ENCODE measurements at places on chromosomes 13 and 19. TPM values are rescaled to one million over a fixed set of nuclear protein-coding genes. Genes with fewer than 3 reads are reported as not detected.
A peak's percentile ranks its signal among the peaks of the same experiment; 100 is the strongest.

Gene CCL25
- total RNA-seq, result 158 TPM

Gene ZNF441
- total RNA-seq, result 13.7 TPM

Gene SUGP2
- total RNA-seq, result 32.9 TPM

DNA sequence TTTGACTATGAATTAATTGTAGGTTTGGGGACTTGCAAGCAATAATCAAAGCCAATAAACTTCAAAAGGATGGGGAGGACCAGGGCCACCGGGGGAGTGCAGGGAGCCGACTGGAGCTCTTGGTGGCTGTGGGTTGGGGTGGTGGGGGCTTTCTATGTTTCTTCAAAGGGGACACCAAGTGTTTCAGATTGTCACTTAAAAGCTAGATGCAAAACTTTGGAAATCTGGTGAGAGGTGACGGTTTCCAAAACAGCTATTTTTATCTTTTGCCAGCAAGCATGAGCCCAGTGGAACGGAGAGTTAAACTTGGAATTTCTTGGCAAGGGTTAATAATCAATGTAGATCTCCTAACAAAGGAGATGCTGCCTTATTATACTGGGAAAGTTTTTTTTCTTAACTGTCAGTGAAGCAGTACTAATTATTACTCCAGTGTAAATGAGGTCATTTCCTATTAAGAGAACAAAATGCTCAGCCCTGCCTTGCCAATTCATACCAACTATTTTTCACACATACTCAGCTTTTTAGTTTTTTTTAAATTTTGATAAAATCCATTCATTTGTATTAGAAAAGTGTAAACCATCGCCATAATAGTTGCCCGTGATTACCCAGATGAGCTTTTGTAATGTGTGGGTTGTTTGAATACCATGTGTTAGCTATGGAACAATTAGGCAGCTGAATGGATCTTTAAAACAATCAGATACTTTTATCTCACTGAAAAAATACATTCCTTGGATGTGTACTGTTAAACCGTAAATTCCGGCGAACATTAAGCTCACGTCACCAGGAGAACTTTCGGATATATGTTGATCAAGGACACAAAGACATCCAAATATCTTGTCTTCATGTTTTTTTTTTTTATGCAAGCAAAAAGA is 95.9 kb upstream of the ZNF536 start:
- H3K27ac ChIP-seq, result no peak overlapping the region
- H3K4me3 ChIP-seq, result no peak overlapping the region
- H3K36me3 ChIP-seq, result no peaks in the 10 kb centered on the region
- H3K27me3 ChIP-seq, result no peaks in the 10 kb centered on the region
- no peaks in the 10 kb centered on the region for H3K4me1 ChIP-seq
- DNase-seq, result no peak

GRCh38 chr13:33956346-33956745 is 138.4 kb downstream of the RFC3 start:
- H3K27me3 ChIP-seq, result no peaks in the 10 kb centered on the region
- no peaks in the 10 kb centered on the region for H3K36me3 ChIP-seq
- no peak for DNase-seq
- no peaks in the 10 kb centered on the region for H3K4me1 ChIP-seq
- H3K27ac ChIP-seq, result no peak overlapping the region
- H3K4me3 ChIP-seq, result no peak overlapping the region

- no peaks in the 10 kb centered on the region for H3K4me1 ChIP-seq
- peak; percentile 49 for DNase-seq
- no peaks in the 10 kb centered on the region for H3K36me3 ChIP-seq
- no peaks in the 10 kb centered on the region for H3K27me3 ChIP-seq
Observed at GRCh38 chr13:103282571-103283450, 216.6 kb upstream of the SLC10A2 start.

DNA sequence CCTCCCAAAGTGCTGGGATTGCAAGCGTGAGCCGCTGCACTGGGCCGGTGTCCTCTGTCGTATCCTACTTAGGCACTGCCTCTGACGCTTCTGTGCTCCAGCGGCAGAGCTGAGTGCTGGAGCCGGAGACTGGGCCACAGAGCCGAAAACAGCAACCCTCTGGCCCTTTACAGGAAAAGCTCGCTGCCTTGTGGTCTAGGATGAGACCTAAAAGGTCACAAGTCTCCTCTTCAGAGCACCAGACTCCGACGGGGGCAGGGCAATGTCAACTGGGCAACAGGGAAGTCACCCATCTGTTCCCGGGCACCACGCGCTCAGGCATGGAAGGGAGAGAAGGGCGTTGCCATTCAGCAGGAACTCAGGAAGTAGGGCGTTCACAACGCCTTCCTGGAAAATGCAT is 91.7 kb downstream of the GADD45B start:
- no peak overlapping the region for H3K27ac ChIP-seq
- no peaks in the 10 kb centered on the region for H3K36me3 ChIP-seq
- no peaks in the 10 kb centered on the region for H3K27me3 ChIP-seq
- H3K4me1 ChIP-seq, result no peaks in the 10 kb centered on the region

DNA sequence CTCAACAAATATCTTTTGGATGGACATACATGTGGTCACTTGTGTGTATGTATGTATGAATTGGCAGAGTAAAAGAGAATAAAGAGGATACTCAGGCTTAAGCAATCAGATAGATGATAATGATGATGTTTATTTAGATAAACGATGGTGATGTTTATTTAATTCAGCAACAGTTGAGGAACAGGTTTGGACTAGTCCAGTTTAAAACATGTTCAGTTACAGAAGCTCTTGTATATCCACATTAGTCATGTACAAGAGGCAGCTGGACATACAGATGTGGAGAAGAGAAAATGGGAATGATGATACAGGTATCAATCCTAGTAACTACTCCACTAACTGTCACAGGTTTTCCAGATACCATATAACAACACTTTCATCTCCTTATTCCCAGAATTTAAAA is 232.1 kb downstream of the DIAPH3 start:
- H3K27ac ChIP-seq, result no peak overlapping the region
- no peak for DNase-seq
- H3K4me1 ChIP-seq, result no peaks in the 10 kb centered on the region

DNA sequence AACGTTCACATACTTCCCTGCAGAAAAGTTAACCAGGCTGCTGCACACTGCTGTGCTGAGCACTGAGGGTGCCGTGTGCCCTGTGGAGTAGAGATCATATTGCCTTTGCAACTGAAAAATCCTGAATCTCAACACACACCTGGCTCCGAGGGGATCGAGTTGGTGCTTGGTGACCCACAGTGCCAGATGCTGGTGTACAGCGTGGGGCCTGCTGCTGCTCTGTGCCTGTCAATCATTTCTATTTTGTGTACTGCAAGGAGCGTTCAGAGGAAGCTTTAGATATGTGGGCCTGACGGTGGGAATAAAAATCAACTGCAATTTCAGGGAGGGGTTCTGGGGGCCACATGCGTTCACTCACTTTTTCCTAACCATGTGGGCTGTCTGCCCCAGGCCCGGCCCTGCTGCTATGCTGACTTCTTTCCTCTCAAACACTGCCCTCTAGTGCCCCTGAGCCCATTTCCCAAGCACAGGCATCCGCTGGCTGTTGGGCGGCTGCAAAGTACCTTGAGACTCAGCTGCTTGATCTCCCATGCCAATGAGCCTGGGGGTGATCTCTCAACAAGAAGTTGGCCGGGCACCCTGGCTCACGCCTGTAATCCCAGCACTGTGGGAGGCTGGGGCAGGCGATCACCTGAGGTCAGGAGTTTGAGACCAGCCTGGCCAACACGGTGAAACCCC is 9.7 kb upstream of the LENG8 start:
- no peak overlapping the region for H3K27ac ChIP-seq
- H3K36me3 ChIP-seq, result peaks cover 10% of the 10 kb centered on the region
- no peaks in the 10 kb centered on the region for H3K27me3 ChIP-seq
- H3K4me3 ChIP-seq, result no peak overlapping the region
- peak; percentile 76 for DNase-seq

- no peaks in the 10 kb centered on the region for H3K27me3 ChIP-seq
- no peaks in the 10 kb centered on the region for H3K4me1 ChIP-seq
- no peaks in the 10 kb centered on the region for H3K36me3 ChIP-seq
Observed at GRCh38 chr19:5436106-5436947, 18.9 kb upstream of the ZNRF4 start.

Gene NLRP9
- not detected for total RNA-seq

DNA sequence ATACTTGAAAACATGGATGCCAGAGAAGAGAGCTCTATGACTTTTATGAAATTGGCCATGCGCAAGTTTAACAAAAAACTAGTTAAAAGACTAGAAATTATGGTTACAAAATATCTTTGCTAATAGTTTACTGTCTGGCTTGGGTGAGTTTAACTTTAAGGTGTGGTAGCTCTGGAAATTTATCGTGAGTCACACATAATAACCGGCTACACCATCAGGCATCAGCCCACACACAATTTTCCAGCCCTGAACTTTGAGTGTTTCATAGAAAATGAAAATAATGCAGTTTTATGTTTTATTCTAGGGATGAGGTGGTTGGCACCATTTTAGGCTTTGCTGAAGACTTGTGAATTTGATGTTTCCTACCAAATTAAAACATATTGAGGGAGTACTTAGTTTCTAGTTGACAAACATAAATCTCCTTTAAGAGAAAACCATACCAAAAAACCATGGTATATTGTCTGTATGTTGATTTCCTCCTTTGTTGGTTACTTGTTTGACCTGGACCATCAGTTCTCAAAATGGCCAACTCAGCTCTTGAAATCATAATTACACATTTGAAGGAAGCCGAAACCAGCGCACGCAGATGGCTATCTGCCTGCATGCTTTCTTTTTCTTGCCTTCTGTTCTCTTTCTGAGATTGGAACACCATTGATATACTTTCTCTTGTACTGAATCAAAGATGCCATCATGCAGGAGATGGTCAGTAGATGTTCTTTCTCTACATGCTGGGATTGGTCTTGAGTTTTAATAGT is 125.1 kb downstream of the AKAP11 start:
- no peaks in the 10 kb centered on the region for H3K27me3 ChIP-seq
- no peak for DNase-seq
- no peaks in the 10 kb centered on the region for H3K36me3 ChIP-seq
- peak overlapping the region; percentile 10 for H3K27ac ChIP-seq
- H3K4me3 ChIP-seq, result no peak overlapping the region

GRCh38 chr13:99980824-99981734 is 505 bp upstream of the ZIC2 start:
- H3K4me1 ChIP-seq, result peaks cover 28% of the 10 kb centered on the region
- peaks cover 3% of the 10 kb centered on the region for H3K27me3 ChIP-seq
- H3K27ac ChIP-seq, result no peak overlapping the region
- peak overlapping the region; percentile 22 for H3K4me3 ChIP-seq
- no peaks in the 10 kb centered on the region for H3K36me3 ChIP-seq

GRCh38 chr19:8174706-8175105 is 25.3 kb upstream of the FBN3 start:
- no peak overlapping the region for H3K27ac ChIP-seq
- DNase-seq, result no peak
- no peaks in the 10 kb centered on the region for H3K4me1 ChIP-seq
- H3K27me3 ChIP-seq, result no peaks in the 10 kb centered on the region
- no peak overlapping the region for H3K4me3 ChIP-seq
- H3K36me3 ChIP-seq, result no peaks in the 10 kb centered on the region

DNA sequence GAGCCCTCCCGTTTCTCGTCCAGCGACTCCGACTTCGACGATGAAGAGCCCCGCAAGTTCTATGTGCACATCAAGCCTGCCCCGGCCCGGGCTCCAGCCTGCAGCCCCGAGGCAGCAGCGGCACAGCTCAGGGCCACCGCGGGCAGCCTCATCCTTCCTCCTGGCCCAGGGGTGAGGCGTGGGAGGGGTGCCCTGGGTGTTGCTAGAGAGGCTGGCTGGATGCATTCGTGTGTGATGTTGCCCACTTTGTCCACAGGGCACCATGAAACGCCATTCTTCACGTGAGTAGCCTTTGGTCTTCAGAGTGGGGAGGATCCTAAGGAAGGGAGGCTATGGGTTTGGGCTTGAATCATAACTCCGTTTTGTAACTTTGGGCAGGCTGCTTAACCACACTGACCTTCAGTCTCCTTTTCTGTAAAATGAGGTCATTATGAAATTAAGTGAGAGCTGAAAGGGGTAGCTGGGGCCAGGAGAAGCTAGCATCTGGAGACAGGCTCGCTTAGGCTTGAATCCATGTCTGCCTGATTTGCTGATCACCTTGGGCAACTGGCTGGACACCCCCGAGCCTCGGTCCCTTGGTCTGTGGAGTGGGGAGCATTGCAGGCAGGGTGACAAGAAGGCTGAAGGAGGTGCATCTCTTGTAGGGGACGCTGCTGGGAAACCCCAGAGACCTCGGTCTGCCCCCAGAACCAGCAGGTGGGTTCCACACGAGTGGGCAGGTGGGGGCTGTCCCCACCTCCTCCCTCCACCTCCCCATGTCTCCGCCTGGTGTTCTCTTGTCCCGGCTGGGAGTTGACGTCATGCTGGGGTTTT is 18.7 kb upstream of the B3GNT3 start:
- H3K36me3 ChIP-seq, result no peaks in the 10 kb centered on the region
- peak overlapping the region; percentile 69 for H3K27ac ChIP-seq
- H3K4me3 ChIP-seq, result no peak overlapping the region
- H3K27me3 ChIP-seq, result no peaks in the 10 kb centered on the region
- peak; percentile 76 for DNase-seq

DNA sequence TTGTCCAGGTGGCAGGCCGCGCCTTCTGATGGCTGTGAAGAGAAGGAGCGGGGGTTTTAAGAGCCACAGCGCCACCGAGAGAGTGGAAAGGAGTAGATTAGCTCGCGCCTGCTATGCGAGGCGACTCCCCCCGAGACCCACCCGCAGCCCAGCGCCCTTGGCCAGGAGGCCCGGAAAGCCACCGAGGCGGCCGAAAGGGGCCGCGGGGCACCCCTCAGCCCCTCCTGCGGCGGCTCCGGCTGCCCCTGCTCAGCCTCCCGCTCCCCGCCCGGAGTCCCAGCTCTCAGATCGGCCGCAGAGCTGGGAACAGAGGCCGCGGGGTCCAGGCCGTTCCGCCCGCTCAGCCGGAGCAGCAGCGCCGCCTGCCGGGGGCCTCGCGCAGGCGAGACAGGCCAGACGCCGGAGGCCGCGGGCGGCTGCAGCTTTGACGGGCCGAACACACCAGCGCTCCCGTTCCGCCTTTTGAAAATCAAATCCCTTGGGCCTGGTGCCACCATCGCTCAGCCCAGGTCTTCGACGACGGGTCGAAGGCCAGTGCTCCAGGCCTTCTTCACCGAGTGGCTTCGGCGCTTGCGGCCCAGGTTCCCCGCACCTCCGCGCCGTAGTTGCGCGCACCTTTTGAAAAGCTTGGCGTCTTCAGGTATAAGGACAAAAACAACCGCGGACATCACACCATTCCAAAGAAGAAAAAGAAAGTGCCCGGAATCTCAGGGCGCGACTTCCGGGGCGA is 15.3 kb downstream of the CDX2 start:
- H3K27ac ChIP-seq, result peak overlapping the region; percentile 86
- DNase-seq, result peak; percentile 94
- no peaks in the 10 kb centered on the region for H3K27me3 ChIP-seq
- H3K4me1 ChIP-seq, result no peaks in the 10 kb centered on the region
- peak overlapping the region; percentile 52 for H3K4me3 ChIP-seq
- no peaks in the 10 kb centered on the region for H3K36me3 ChIP-seq
